ENCODE measurements at places on chromosomes 7 and 10.

DNA sequence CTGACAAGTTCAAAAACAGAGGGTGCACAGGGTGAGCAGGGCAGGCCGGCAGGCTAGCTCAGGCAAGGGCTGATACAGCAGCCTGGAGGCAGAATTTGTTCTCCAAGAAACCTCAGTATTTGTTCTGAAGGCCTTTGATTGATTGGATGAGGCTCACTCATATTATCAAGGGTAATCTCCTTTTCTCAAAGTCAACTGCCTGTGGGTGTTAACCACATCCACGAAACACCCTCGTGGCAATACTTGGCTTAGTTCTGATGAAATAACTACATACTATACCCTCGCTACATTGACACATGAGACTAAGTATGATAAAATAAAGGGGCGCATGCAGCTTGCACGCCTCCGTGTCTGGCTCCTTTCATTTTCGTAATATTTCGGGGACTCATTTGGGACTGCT, 4.4 kb upstream of the PPP2R2D start:
- no peak for ATAC-seq

DNA sequence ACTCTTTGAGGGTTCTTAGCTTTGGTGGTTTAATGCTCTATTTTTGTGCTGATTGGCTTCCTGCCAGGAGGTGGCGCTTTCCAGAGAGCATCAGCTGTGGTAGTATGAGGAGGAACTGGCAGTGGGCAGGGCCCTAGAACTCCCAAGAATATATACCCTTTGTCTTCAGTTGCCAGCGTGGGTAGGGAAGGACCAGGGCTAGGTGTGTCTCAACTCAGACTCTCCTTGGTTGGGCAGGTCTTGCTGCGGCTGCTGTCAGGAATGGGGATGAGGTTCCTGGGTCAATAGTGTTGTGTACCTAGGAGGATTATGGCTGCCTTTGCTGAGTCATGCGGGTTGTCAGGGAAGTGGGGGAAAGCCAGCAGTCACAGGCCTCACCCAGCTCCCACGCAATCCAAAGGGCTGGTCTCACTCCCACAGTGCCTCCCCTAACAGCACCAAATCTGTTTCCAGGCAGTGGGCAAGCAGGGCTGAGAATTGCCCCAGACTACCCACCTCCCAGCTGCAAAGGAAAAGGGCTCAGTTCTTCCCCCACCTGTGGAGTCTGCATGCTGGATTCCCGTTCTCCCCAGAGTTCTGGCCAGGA, 191.5 kb downstream of the PHTF2 start:
- ATAC-seq = no peak

DNA sequence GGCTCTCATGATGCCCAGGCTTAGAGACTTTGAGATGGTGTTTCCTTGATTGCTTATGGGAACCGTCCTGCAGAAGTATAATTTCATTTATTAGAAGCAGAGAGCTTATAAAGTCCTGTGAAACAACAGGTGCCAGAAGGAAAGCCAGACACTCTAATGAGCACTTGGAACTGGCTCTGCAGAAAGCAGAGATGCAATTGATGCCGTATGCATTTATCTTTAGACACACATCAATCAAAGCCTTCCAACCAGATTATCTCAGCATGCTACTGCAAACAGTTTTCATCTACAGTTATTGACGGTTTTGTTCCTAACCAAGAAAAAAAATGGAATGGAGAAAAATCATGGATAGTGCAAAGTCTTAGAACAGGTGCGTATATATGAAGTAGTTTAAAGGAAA, 371.7 kb upstream of the PRKCQ start:
- no peak for ATAC-seq

GRCh38 chr10:15857107-15857575, 3.2 kb downstream of the MINDY3 start:
- ATAC-seq = no peak

- no peak for ATAC-seq
Observed at GRCh38 chr7:151689196-151689971, 169.7 kb upstream of the RHEB start.

- ATAC-seq = no peak
Observed at GRCh38 chr7:136133551-136133950, 156.4 kb upstream of the MTPN start.

DNA sequence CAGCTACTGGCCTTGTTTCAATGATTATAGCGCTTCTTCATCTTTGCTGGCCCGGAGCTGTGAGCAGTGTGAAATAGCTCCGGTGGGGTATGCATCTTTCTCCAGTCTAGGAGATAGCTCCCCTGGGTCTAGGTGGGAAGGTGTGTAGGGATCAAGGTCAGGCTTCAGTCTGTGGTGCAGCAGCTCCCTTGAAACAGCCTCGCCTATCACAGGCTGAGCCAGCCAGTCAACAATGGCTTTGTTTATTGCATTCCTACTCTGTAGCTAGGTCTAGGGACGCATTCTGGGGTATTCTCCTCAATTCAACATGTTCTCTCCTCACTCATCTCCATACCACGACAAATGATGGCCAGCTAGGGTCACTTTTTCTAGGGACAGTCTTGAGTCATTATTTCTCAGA, 646.8 kb upstream of the IGFBP3 start:
- peak; percentile 31 for ATAC-seq

- ATAC-seq = peak; percentile 87
Observed at GRCh38 chr7:47581804-47582763, at the start of gene TNS3. TNS3 (minus strand) TSS chr7:47582111; CDS start chr7:47439636, 142,475 bp downstream.

GRCh38 chr10:28382525-28383269, 79.8 kb upstream of the MPP7 start:
- no peak for ATAC-seq

GRCh38 chr10:49076741-49077521, 38.4 kb downstream of the VSTM4 start:
- ATAC-seq = peak; percentile 54

- no peak for ATAC-seq
Observed at GRCh38 chr10:60560451-60560850, 170.8 kb upstream of the ANK3 start.

DNA sequence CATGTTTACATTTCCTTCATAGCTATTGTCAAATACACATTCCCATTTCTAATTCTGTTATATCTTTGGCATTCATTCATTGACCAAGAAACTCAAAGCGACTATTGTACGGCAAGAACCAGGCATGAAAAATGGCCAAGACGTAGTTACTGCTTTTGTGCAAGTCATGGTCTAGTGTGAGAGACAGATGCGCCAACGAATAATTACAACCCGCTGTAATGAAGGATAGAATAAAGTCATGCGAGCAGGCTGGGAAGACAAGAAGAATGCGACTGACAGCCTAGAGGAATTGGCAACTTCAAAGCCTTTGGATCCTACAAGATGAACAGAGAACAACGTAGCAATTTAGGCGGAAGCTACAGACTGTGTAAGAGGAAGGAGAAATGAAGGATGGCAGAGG, 221.2 kb downstream of the CALN1 start:
- ATAC-seq = no peak

DNA sequence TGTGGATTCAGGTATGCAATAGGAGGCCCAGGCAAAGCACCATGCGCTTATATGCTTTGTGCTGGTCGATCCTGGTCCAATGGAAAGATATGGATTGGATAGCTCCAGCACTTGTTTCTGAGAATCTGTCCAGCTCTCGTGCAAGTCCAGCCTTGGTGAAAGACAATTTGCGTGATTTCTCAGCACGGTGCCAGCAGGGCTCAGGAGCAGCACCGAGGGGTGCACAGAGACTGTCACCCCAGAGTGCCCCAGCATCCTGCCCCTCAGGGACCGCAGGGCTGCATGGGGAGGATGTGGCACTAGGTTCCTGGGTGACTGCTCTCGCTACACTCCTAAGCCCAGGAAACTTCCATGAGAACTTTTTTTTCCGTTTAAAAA, 225.2 kb downstream of the WDR37 start:
- ATAC-seq = no peak

GRCh38 chr10:72322030-72322279, 32.8 kb downstream of the DNAJB12 start:
- no peak for ATAC-seq

GRCh38 chr10:70715853-70716795, 43.8 kb downstream of the ADAMTS14 start:
- ATAC-seq = peak; percentile 35

- ATAC-seq = no peak
Observed at GRCh38 chr10:74821501-74821900, 4.9 kb upstream of the KAT6B start.

DNA sequence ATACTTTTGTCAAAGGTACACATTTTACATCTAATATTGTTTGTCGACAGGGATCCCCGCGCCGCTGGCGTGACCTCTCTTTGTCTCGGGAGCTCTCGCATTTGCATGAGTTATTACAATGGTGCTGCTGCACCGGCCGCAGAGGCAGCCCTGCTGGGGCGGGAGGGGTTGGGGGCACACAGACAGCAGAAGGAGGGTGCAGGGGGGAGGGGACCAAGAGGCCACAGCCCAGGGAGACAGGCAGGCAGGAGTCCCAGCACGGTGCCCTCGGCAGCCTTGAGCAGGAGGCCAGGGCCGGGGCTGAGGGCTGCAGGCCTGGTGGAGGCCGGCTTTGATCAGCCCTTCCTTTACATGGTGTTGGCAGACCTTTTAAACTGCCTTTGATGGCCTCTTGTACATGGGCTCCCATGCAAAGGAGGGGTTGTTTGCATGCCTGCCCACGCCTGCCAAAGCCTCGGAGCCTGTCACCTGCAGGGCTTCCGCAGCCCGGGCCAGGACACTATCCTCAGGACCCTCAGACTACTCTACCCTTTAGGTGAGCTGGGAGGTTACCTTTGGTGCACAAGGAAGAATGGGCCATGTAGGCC, 95.5 kb downstream of the EBF3 start:
- ATAC-seq = no peak

GRCh38 chr7:1024331-1024841, 20.0 kb upstream of the GPR146 start:
- peak; percentile 87 for ATAC-seq

GRCh38 chr10:72697716-72698115, 5.8 kb downstream of the MCU start:
- no peak for ATAC-seq

- ATAC-seq = no peak
Observed at GRCh38 chr10:123140983-123141390, 5.2 kb downstream of the HMX3 start.

GRCh38 chr7:66183700-66184099, 21.4 kb upstream of the TPST1 start:
- no peak for ATAC-seq

DNA sequence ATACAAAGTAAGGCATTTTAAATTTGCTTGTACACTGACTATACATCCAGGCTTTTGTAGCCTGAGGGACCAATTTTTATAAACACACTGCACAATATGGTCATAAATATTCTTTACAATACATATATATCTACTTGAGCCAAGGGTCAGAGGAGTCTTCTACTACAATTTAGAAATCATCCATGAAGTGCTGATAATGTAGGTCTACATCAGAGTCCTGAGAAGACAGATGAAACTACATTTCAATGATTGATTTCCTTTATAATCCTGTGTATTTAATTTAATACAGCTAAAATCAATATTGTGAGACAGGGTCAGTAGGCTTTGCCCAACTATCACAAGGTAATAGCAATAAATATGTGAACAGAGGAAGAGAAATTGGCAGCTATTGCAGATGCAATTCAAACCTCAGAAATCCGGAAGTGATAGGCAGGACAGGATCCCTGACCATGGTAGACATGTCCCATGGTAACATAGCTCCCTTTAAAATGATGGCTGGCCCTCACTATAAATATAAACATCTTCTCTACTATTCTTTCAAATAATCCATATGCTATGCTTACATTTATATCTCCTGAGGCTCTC, 318.0 kb upstream of the POT1 start:
- no peak for ATAC-seq

- ATAC-seq = peak; percentile 63
Observed at GRCh38 chr10:32326119-32326518, 20.8 kb downstream of the EPC1 start.

- ATAC-seq = peak; percentile 71
Observed at GRCh38 chr7:92731335-92732063, 104.9 kb downstream of the CDK6 start.

GRCh38 chr7:106190589-106191330, 78.6 kb upstream of the SYPL1 start:
- no peak for ATAC-seq

- ATAC-seq = no peak
Observed at GRCh38 chr10:1045415-1045814, 3.5 kb downstream of the IDI1 start.

DNA sequence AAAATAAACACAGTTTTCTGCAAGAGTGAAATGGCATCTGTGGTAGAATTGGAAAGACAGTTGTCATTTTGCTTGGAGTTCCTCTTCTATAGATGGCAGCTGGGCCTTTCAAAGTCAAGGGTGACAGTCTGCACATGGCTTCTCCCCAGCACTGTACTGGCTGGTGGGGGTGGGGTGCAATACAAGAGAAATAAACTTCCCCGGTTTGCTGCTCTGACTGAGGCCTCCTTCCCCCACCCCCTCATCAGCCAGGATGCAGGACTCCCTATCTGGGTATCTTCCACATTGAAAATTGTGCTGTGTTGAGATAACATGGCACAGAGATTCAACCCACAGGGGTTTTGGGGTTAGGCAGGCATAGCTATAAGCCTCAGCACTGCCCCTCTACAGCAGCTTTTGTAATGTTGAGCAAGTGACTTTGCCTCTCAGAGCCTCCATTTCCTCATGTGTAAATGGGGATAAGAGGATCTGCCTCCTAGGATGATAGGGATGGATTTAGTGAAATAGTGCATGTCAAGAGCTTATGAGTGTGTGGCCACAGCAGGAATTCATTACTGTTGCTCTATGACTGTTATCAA, 85.8 kb upstream of the WDR11 start:
- ATAC-seq = no peak

DNA sequence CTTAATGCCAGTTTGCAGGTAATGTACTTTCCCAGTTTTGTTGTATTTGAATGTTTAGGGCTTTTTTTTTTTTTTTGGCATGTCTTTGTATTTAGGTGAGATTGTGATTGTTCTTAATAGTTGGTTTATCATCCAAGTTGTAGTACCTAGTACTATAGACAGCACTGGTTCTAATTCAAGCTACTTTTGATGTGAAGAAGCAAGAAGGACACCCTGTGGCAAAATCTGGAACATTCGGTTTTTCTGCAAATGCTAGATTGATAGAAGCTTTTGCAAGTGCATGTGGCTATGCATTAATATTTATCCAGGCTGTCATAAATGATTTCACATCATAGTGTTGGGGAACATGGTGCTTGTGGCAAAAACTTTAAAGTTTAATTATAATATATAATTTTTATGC, 248.9 kb downstream of the FOXP2 start:
- no peak for ATAC-seq

- ATAC-seq = no peak
Observed at GRCh38 chr10:119101366-119102098, 2.4 kb upstream of the DENND10 start.

DNA sequence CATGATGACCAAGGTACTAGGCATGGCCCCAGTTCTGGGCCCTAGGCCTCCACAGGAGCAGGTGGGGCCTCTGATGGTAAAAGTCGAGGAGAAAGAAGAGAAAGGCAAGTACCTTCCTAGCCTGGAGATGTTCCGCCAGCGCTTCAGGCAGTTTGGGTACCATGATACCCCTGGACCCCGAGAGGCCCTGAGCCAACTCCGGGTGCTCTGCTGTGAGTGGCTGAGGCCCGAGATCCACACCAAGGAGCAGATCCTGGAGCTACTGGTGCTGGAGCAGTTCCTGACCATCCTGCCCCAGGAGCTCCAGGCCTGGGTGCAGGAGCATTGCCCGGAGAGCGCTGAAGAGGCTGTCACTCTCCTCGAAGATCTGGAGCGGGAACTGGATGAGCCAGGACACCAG, 7.4 kb downstream of the ZSCAN21 start:
- no peak for ATAC-seq
